ENCODE measurements at places on chromosomes 7 and 10. TPM values are rescaled to one million over a fixed set of nuclear protein-coding genes. Genes with fewer than 3 reads are reported as not detected.

The SH2D4B gene
- 0.16 TPM for total RNA-seq

The BEND7 gene
- total RNA-seq = 10.0 TPM

The ATOH7 gene
- not detected for total RNA-seq

The TAS2R4 gene
- total RNA-seq = 2.1 TPM

The ITGB8 gene
- 0.32 TPM for total RNA-seq

The AQP1 gene
- 2.1 TPM for total RNA-seq

The HPSE2 gene
- total RNA-seq = not detected

The CALML3 gene
- not detected for total RNA-seq

The HYAL4 gene
- total RNA-seq = 1.2 TPM

The TRIM73 gene
- total RNA-seq = 0.88 TPM

The TNRC18 gene
- 71.4 TPM for total RNA-seq

The GHITM gene
- total RNA-seq = 140 TPM

The CFTR gene
- not detected for total RNA-seq

The GATAD1 gene
- 20.1 TPM for total RNA-seq

The FKBP6 gene
- not detected for total RNA-seq

The ANK3 gene
- total RNA-seq = 0.49 TPM

The SDK1 gene
- 0.94 TPM for total RNA-seq

The SLC13A1 gene
- total RNA-seq = not detected

The SPDYE9 gene
- total RNA-seq = not detected

The TMEM270 gene
- total RNA-seq = not detected

The CAPZA2 gene
- 292 TPM for total RNA-seq

The LRGUK gene
- total RNA-seq = 0.16 TPM

The MEIG1 gene
- not detected for total RNA-seq

The UCN3 gene
- not detected for total RNA-seq

The PANK1 gene
- total RNA-seq = 5.1 TPM

The STEAP1 gene
- total RNA-seq = 7.4 TPM

The UBE2D4 gene
- 4.7 TPM for total RNA-seq

The BTAF1 gene
- total RNA-seq = 22.8 TPM

The OR2A12 gene
- total RNA-seq = not detected

The TMEM120A gene
- total RNA-seq = 137 TPM

The TMEM184A gene
- total RNA-seq = not detected

The SCIN gene
- total RNA-seq = 0.13 TPM

The FBH1 gene
- 78.5 TPM for total RNA-seq

The NUTM2D gene
- total RNA-seq = 1.6 TPM

The TRIM50 gene
- not detected for total RNA-seq

The FBXO24 gene
- 0.25 TPM for total RNA-seq

The CDK14 gene
- total RNA-seq = 4.3 TPM

The TMEM236 gene
- total RNA-seq = 0.32 TPM

The SFRP5 gene
- not detected for total RNA-seq

The CPED1 gene
- 2.2 TPM for total RNA-seq

The ASAH2B gene
- total RNA-seq = 2.5 TPM

The WDR86 gene
- not detected for total RNA-seq

The DLX5 gene
- total RNA-seq = not detected

The FOXI2 gene
- total RNA-seq = not detected

The VIPR2 gene
- not detected for total RNA-seq

The EPHB6 gene
- not detected for total RNA-seq

The ELN gene
- 0.81 TPM for total RNA-seq

The EMX2 gene
- not detected for total RNA-seq

The INHBA gene
- total RNA-seq = 2.6 TPM

The CADPS2 gene
- 62.1 TPM for total RNA-seq

The TSPAN15 gene
- 255 TPM for total RNA-seq

The LLCFC1 gene
- total RNA-seq = not detected

The ELOVL3 gene
- total RNA-seq = not detected

The MOGAT3 gene
- not detected for total RNA-seq

The SLC29A4 gene
- total RNA-seq = 3.0 TPM

The CALHM3 gene
- total RNA-seq = not detected

The DNAJC30 gene
- 0.81 TPM for total RNA-seq

The TMEM196 gene
- total RNA-seq = not detected

The ASIC3 gene
- total RNA-seq = 0.16 TPM

All from bladder microvascular endothelial cell (primary cell).